ENCODE measurements at places on chromosomes 1 and 21.
A peak's percentile ranks its signal among the peaks of the same experiment; 100 is the strongest.

- DNase-seq, result peak; percentile 47
Observed at GRCh38 chr21:25561668-25562641, 45.3 kb downstream of the MRPL39 start.

DNA sequence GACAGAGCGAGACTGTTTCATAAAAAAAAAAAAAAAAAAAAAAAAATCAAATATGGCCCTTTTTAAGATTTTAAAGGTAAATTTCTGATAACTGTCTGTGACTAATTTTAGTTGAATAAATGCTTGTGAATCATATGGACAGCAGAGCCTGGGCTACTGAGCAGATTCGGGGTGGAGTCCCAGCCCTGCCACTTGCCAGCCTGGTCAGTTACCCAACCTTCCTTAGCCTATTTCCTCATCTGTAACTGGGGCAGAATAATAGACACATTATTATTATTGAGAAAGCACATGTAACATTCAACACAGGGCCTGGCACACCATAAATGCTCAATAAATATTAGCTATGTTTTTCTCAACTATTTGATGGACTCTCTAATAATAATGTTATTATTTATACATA lies 11.2 kb upstream of the H3-3A start:
- no peak for DNase-seq

GRCh38 chr1:206742719-206743383 lies 27.7 kb upstream of the IL19 start:
- DNase-seq, result no peak

GRCh38 chr1:72650843-72651435 lies 368.6 kb upstream of the NEGR1 start:
- no peak for DNase-seq

DNA sequence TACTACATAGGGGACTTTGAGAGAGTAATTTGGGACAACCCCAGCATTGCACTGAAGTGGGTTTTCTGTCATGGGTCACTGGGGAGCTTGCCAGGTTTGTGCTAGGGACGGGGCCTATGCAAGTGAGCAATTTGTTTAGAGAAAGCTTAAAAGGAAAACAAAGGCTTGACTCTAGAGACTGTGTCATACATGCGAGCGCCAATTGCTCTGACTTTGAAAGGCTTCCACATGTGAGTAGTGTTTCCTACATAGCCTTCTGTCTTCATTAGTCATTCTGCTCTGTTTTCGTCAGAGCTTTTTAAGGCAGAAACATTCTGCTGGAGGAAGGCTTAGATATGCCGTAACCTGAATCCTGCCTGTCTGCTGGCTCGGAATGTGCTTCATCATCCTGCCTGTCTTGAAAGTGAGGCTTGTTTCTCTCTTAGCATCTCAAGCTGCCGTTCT lies 28.4 kb downstream of the TRIM45 start:
- no peak for DNase-seq
